Activated T-helper 1 cell treated with Interleukin-2 at 50 U/mL for 16 hours (primary cell): ENCODE measurements at places on chromosomes 3 and 15.

DNA sequence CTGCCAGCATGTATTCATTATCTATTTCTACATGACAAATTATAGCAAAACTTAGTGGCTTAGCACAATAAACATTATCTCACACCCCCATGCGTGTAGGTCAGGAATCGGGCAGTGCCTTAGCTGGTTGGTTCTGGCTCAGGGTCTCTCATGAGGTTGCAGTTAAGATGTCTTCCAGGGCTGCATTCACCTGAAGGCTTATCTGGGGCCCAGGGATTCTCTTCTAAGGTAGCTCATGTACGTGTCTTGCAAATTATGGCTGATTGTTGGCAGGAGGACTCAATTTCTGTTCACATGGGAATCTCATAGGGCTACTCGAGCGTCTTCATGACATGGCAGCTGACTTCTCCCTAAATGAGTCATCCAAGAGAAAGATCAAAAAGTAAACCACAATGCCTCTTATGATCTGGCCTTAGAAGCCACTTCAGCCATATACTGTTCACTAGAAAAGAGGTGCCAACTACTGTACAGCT is 42.9 kb upstream of the TSC22D2 start:
- DNase-seq = no peak

DNA sequence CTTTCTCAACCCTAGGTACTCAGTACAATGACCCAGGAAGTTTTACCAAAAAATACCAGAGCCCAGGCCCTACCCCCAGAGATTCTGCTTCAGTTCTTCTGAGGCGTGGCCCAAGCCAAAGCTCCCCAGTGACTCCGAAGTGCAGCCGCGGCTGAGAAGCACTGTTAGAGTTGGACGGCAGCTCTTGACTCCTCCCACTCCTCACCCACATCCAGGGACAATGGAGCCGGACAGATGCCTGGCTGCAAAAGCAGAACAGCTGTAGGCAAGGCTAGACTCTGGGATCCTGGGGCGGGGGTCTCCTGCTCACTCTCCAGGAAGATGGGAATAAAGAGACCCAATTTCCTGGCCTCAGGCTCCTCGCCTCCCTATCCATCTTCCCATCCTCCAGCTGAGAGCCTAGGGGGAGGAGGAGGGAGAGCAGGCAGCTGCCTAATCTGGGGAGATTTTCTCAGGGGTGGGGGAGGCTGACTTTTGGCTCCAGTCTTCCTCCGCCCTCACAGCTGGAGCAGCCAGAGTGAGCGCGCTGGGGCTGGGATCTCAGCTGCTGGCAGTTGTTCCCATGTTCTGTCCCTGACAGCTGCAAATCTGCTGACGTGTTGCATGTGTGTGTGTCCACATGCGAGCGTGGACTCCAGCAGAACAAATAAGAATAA is 223.8 kb downstream of the OPA1 start:
- DNase-seq = no peak

GRCh38 chr3:20013396-20013795 is 1.3 kb upstream of the PP2D1 start:
- no peak for DNase-seq

- DNase-seq = no peak
Measured at GRCh38 chr15:46460431-46461094, 825.7 kb downstream of the SQOR start.

DNA sequence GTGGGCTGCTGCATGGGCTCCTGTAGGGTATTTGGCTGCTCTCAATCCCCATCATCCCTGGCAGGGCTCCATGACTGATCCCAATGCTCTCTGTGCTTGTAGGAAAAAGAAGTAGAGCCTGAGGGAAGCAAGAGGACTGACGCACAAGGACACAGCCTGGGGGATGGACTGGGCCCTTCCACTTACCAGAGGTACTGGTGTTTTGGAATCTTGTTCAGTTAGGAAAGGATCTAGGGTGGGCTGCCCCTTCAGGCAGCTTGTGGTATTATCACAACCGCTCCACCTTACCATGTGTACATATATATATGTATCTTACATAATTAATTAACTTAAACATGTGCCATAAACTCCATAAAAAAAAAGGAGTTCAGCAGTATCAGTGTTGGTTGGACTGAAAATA is 1.3 kb downstream of the SLC28A2 start:
- DNase-seq = no peak

DNA sequence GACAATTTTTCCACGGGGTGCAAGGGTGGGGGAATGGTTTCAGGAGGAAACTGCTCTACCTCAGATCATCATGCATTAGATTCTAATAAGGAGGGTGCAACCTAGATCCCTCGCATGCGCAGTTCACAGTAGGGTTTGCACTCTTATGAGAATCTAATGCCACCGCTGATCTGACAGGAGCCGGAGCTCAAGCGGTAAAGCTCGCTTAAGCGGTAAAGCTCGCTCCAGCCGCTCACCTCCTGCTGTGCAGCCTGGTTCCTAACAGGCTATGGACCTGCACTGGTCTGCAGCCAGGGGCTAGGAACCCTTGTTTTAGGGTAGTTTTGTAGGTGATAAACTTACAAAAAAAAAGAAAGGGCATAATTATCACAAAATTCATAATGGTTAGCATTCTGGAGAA is 53.9 kb upstream of the RYR3 start:
- DNase-seq = no peak

DNA sequence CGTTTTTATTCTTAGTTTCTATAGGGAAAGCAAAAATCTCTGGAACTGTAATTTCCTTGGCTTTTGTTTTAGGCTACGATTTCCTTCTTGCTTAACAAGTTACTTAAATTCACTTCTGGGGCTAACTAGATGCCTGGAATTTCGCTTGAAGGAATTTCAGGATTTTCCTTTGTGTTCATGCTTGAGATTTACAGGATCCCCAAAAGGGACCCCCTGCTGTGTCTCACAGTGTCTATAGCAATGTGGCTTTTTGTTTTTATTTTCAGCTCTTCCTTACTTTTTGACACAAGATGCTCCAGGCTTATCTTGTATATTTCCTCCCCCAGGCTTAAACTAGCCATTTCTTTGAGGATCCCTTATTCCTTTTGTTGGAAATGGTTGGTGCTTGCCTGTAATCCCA is 95.5 kb upstream of the DPPA4 start:
- no peak for DNase-seq

DNA sequence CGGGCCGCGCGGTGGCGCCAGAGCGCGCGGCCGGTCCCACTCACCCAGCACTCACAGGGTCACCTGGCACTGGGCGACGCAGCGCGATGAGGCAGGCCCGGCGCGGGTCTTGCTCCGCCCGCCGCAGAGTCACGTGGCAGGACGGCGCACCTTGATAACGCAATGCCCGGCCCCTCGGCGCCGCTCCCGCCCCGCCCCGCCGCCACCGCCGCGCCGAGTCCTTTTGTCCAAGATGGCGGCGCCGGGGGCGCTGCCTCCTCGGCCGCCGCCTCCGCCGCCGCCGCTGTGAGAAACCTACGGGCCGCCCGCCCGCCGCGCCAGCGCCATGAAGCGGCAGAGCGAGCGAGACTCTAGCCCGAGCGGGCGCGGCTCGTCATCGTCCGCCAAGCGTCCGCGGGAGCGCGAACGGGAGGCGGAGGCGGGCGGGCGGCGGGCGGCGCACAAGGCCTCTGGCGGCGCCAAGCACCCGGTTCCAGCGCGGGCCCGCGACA is at the start of gene RBM15B:
Gene RBM15B, plus strand, starts transcription at position 211 of the 491 bp plus-strand sequence. Its CDS starts 115 bp downstream, at position 326.
- DNase-seq = peak; percentile 97

DNA sequence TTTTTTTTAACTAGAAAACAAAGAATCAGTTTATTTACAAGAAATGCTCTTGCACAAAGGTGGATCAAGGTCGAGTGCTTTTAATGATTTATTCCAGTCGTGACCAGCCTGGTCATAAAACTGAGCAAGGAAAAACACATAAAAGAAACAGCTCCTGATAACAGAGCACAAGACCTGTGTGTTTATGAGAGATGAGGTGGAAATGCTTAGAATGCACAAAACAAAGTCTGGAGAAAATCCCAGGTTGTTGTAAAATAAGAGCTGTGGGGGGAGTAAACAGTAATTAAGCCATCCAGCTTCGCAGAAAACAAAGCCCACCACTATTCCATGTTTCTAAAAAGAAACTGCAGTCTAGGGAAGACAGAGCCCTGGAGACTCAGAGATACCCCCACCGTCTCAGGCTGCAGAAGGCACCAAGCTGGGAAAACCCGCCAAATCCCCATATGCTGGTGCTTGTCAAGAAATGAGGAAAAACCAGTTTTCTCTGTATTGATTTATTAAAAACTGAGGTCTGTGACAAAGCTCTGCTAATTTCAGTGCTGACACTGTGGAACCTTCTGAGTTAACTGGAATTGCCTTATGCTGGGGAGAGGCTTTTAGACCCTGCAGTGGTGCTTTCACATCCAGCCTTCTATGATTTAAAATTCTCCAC is 139.3 kb downstream of the ADAMTS17 start:
- DNase-seq = no peak

DNA sequence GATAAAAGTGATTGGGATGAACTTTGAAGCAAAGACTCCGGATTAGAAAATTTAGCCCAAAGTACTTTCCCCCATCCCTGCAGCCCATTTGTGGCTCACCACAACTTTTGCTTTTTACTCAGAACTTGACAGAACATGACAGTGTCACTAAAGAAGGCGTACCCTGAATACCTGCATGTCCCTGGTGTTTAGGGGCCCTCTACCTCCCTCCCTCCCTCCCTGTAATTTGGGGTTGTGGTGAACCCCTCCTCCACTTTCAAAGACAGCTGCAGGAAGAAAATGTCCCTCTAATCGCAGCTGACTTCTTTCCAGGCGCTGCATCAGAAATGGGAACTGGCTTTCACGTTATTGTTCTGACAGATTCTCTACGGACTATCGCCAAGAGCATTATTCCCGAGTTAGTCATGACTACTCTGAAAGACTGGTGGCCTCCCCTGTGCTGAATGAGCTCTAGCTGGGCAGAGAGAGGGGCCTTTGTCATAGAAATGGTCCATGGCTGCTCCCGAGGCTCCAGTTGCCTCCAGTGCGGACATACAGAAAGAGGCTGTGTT is 93.2 kb upstream of the ARHGEF3 start:
- no peak for DNase-seq

DNA sequence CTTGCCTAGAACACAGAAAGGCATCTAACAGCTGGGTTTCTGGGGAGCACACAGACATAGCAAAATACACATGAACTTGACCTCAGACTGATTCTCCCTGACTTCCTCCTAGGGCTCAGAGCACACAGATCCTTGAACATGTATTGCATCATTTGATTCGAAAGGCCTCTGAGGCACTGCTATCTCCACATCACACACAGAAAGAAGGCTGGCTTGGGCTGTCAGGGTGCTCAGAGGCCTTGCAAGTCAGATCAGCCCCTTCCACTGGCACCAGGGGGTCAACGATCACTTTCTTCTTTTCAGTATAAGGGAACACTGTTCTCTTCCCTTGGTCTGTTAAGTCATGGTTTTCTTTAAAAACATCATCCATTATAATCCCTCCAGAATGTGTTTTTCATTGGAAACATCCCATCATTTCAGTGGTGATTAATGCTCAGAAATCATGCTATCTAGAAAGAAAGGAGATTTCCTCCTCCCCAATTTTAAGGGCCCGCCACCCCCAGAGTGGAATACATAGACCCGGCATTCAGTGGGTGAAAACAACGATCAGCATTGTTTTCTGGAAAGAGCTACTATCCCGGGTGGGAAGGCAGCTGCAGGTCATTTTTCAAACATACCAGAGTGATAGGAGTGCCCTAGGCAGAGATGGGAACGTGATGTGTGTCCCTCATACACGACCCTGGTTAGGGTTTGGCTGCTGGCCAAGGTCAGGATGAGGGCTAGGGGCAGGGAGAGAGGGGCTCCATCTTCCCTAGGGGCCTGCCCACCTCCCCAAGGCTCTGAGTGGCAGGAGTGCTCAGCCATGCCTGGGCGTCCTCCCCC is 253.3 kb upstream of the LYSMD4 start:
- no peak for DNase-seq

- no peak for DNase-seq
Measured at GRCh38 chr3:42157540-42158538, 66.7 kb downstream of the TRAK1 start.

- DNase-seq = no peak
Measured at GRCh38 chr15:77581896-77582569, 50.7 kb downstream of the LINGO1 start.

DNA sequence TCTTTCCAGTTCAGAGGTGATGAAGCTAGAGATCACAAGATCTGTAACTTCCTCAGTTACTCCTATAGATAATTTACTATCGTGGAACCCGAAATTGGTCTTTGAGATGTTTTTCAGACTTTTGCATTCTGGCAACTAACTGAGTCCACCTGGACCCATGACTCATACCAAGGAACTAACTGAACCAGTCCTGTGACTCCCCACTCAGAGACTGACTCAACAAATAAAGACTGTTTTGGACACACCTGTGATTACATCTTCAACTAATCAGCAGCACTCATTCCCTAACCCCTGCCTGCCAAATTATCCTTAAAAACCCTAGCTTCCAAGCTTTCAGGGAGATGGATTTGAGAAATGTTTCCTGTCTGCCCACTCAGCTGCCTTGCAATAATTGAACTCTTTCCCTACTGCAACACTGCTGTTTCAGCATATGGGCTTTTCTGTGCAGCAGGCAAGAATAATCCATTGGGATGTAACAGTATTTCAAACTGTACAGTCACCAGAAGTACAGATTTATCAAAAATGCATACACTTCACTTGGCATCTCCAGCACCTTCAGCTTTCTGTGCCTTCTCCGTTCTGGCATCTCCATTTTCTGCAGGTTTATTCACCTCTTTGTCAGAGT is 57.7 kb downstream of the GATM start:
- no peak for DNase-seq

DNA sequence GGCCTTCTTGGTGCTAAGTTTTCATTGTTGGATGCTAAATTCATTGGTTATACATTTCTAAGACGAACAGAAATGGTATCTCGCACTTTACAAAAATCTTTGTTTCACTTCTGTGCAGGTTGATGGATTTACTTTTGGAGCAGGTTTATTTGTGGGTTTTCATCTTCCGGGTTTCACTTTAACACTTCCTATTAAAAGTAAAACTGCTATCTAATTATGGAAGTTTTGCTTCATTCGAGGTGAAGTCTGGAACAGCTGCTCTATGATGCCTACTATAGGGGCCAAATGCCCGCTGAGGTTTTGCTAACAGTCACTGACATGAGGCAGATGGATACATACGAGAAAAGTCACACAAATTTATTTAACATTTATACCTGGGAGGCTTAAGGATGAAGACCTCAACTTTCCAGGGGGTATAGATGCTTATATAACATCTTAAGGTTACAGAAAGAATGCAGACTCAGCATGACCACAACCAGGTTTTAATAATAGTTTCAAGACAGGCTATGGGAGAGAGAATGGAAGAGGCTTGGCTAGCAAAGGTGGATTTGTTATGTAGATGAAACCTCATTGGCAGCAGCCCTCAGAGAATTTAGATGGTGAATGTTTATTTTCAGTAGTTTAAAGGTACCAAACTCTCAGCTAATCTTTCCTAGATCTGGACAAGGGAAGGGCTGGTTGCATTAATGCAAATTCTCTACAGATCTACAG is 54.2 kb downstream of the OSTN start:
- no peak for DNase-seq

DNA sequence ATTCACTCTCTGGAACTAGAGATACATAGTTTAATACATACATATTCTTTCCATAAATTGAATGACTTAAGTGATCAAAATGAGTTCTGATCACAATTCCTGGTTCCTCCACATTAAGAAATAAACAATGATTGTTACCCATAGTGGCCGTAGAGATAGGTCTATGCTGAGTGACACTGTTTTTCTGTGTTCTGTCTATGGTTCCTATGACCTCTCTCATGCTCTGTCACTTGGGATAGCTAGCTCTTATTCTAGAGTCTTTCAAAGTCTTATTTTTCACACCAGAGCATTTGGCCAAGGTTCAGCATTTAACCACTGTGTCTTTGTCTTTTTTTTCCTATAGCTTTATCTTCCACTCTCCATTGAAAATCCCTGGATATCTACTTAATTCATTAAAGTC is 132.4 kb downstream of the GOLGA6L6 start:
- no peak for DNase-seq

- no peak for DNase-seq
Measured at GRCh38 chr15:70379938-70380883, 282.5 kb upstream of the TLE3 start.
